HT1080 (cell line): ENCODE measurements at places on chromosomes 13 and 19. TPM values are rescaled to one million over a fixed set of nuclear protein-coding genes. Genes with fewer than 3 reads are reported as not detected.

The ACP7 gene
- 4.0 and 6.4 TPM in 2 replicates for total RNA-seq

The KPTN gene
- 8.3 and 20.9 TPM in 2 replicates for total RNA-seq

The CEBPA gene
- total RNA-seq = 1.7 and 1.9 TPM in 2 replicates

The CABP5 gene
- not detected in 2 replicates for total RNA-seq

The COG3 gene
- 30.5 and 42.1 TPM in 2 replicates for total RNA-seq

The KLK6 gene
- 0.20 TPM in 1 of 2 replicates, not detected in the other for total RNA-seq

The CTXN1 gene
- total RNA-seq = 3.1 and 7.0 TPM in 2 replicates

The TEX26 gene
- not detected in 2 replicates for total RNA-seq

The KANK3 gene
- not detected in 2 replicates for total RNA-seq

The SHISA2 gene
- 0.35 and 0.94 TPM in 2 replicates for total RNA-seq

The MYO1F gene
- total RNA-seq = not detected in 2 replicates

The CHST8 gene
- 0.43 TPM in 1 of 2 replicates, not detected in the other for total RNA-seq

The N4BP2L1 gene
- 0.87 and 0.93 TPM in 2 replicates for total RNA-seq

The EHD2 gene
- total RNA-seq = 28.4 and 36.2 TPM in 2 replicates

The SHANK1 gene
- 9.3 and 10.5 TPM in 2 replicates for total RNA-seq

The DMKN gene
- total RNA-seq = 34.4 and 53.0 TPM in 2 replicates

The KLK4 gene
- not detected in 2 replicates for total RNA-seq

The ZNF135 gene
- 0.03 TPM in 1 of 2 replicates, not detected in the other for total RNA-seq

The MBD3L2B gene
- not detected in 2 replicates for total RNA-seq

The NR2C2AP gene
- total RNA-seq = 25.4 and 27.3 TPM in 2 replicates

The EXOSC5 gene
- total RNA-seq = 64.9 and 72.5 TPM in 2 replicates

The METTL21C gene
- not detected in 2 replicates for total RNA-seq

The DCLK1 gene
- total RNA-seq = 4.7 and 5.2 TPM in 2 replicates

The PRR19 gene
- total RNA-seq = 1.2 and 2.8 TPM in 2 replicates

The UBL5 gene
- total RNA-seq = 225 and 406 TPM in 2 replicates

The ANKLE1 gene
- total RNA-seq = 0.35 and 1.3 TPM in 2 replicates

The CCDC70 gene
- not detected in 2 replicates for total RNA-seq

The SIGLEC5 gene
- total RNA-seq = not detected in 2 replicates

The TRPC4 gene
- total RNA-seq = 0.10 and 0.26 TPM in 2 replicates

The ZNF433 gene
- total RNA-seq = 0.37 TPM in 1 of 2 replicates, not detected in the other

The CEACAM21 gene
- not detected in 2 replicates for total RNA-seq

The ADGRE2 gene
- not detected in 2 replicates for total RNA-seq

The SPINT2 gene
- total RNA-seq = 0.21 and 0.27 TPM in 2 replicates

The CGB2 gene
- total RNA-seq = 0.71 TPM in 1 of 2 replicates, not detected in the other

The TEAD2 gene
- total RNA-seq = 6.5 and 7.6 TPM in 2 replicates

The ZNF616 gene
- 3.8 and 5.6 TPM in 2 replicates for total RNA-seq

The DOHH gene
- total RNA-seq = 37.0 and 45.3 TPM in 2 replicates

The HNRNPL gene
- 419 and 531 TPM in 2 replicates for total RNA-seq

The HTR2A gene
- total RNA-seq = not detected in 2 replicates

The ENOX1 gene
- 2.8 and 3.2 TPM in 2 replicates for total RNA-seq

The PCDH20 gene
- total RNA-seq = 0.85 and 1.0 TPM in 2 replicates

The PCDH9 gene
- total RNA-seq = 0.50 and 0.92 TPM in 2 replicates

The EDNRB gene
- total RNA-seq = not detected in 2 replicates

The CCDC159 gene
- total RNA-seq = 0.23 TPM in 1 of 2 replicates, not detected in the other

The ANGPTL8 gene
- not detected in 2 replicates for total RNA-seq

The GSX1 gene
- not detected in 2 replicates for total RNA-seq

The VSTM1 gene
- total RNA-seq = 0.74 and 0.84 TPM in 2 replicates
